Mesothelial cell of epicardium (in vitro differentiated cells): ENCODE measurements at places on chromosomes 5 and 9.

- no peak overlapping the region for H3K4me3 ChIP-seq
- H3K4me1 ChIP-seq: peaks cover 6% of the 10 kb centered on the region
- no peak for DNase-seq
- no peaks in the 10 kb centered on the region for H3K36me3 ChIP-seq
- no peak overlapping the region for H3K27ac ChIP-seq
- no peaks in the 10 kb centered on the region for H3K27me3 ChIP-seq
Observed at GRCh38 chr9:27755846-27756245, 182.6 kb upstream of the C9orf72 start.

- no peak for DNase-seq
- no peaks in the 10 kb centered on the region for H3K4me1 ChIP-seq
- H3K4me3 ChIP-seq: no peak overlapping the region
- no peak overlapping the region for H3K27ac ChIP-seq
- H3K27me3 ChIP-seq: no peaks in the 10 kb centered on the region
Observed at GRCh38 chr9:89278997-89279739, 31.8 kb upstream of the CKS2 start.

- H3K4me1 ChIP-seq: no peaks in the 10 kb centered on the region
- DNase-seq: no peak
- H3K27me3 ChIP-seq: peaks cover 2% of the 10 kb centered on the region
- H3K4me3 ChIP-seq: no peak overlapping the region
- no peak overlapping the region for H3K27ac ChIP-seq
- H3K36me3 ChIP-seq: peaks cover 1% of the 10 kb centered on the region
Observed at GRCh38 chr9:116901260-116901659, 214.2 kb downstream of the TRIM32 start.

DNA sequence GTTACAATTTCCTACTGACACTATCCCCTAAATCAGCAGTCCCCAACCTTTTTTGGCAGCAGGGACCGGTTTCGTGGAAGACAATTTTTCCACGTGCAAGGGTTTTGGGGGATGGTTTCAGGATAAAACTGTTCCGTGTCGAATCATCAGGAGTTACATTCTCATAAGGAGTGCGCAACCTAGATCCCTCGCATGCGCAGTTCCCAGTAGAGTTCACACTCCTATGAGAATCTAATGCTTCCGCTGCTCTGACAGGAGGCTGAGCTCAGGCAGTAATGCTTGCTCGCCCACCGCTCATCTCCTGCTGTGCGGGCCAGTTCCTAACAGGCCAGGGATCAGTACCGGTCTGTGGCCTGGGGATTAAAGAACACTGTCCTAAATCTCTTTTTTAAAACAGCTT, 13.2 kb upstream of the NFIL3 start:
- H3K4me3 ChIP-seq: no peak overlapping the region
- no peak overlapping the region for H3K27ac ChIP-seq
- H3K27me3 ChIP-seq: no peaks in the 10 kb centered on the region
- DNase-seq: no peak
- no peaks in the 10 kb centered on the region for H3K36me3 ChIP-seq

GRCh38 chr5:157484768-157485167, 24.8 kb downstream of the NIPAL4 start:
- H3K27me3 ChIP-seq: no peaks in the 10 kb centered on the region
- no peak for DNase-seq
- peaks cover 32% of the 10 kb centered on the region for H3K36me3 ChIP-seq
- no peak overlapping the region for H3K27ac ChIP-seq
- no peak overlapping the region for H3K4me3 ChIP-seq

DNA sequence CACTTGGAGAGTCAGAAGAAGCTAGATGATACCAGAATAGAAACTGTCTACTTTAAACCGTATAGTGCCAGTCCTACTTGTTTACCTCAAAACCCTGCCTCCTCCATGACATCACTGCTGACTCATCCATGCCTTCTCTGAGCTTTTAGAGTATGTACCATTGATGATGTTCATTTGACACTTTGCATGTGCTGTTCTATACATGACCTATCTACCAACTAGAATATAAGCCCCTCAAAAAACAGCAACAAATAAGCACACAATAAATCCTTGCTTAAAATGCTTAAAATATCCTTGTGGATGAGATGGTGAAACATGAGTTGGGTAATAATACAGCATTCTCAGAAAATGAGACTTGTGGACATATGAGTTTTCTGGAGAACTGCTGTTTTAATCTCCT, 2.6 kb downstream of the CTNNAL1 start:
- DNase-seq: no peak
- H3K4me1 ChIP-seq: peaks cover 53% of the 10 kb centered on the region
- no peaks in the 10 kb centered on the region for H3K27me3 ChIP-seq
- peak overlapping the region; percentile 5 for H3K4me3 ChIP-seq
- peak overlapping the region; percentile 2 for H3K27ac ChIP-seq

DNA sequence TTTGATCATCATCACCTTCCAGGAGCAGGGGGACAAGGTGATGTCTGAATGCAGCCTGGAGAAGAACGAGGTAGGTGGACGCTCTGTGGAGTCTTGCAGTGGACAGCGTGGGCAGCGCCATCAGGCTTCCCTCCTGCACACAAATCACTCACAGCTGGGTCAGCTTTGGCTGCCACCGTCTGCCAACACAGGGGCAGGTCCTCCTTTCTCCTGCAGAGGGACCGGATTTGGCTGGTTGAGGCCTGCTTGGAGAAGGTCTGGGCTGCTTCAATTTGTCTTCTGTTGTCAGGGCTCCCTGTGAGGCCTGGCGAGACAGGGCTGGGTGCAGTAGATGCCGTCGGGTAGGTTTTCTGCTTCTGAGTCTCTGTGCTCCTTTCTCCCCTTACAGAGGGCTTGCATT, 180.6 kb downstream of the CACNA1B start:
- no peaks in the 10 kb centered on the region for H3K36me3 ChIP-seq
- no peaks in the 10 kb centered on the region for H3K4me1 ChIP-seq
- peak; percentile 6 for DNase-seq
- H3K4me3 ChIP-seq: no peak overlapping the region
- H3K27me3 ChIP-seq: peaks cover 2% of the 10 kb centered on the region
- H3K27ac ChIP-seq: no peak overlapping the region

DNA sequence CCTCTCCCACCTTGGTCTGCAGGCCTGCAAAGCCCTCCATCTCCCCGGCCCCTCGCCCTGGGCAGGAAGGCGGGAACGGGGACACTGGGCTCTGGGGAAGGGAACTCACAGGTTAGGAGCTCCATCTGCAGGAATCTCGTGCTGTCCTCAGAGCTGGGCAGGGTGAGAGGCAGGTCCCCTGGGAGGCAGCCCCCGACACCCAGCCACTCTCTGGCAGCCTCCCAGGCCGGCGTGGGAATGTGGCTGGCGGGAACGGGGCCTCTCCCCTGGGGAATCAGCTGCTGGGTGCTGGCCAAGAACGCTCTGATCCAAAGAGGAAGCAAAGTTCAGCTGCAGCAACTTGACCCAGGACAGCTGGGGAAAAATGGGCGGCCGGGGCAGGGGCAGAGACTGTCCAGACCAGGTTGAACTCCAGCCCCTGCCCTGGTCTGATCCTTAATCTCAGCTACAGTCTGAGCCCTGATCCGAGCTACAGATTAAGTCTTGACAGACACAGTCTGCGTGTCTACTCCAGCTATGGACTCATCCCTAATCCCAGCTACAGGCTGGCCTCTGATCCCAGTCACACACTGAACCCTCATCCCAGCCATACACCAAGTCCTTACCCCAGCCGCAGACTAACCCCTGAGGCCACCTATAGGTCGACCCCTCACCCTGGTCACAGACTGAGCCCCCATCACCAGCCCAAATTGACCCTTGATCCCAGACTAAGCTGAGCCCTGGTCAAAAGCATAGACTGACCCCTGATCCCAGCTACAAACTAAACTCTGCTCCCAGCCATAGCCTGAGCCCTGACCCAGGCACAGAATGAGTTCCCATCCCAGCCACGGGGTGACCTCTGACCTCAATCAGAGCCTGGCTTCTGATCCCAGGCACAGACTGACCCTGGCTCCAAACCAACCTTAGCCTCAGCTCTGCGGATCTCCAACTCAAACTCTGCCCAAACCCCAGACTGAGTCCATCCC, 37.3 kb upstream of the EGFL7 start:
- H3K27ac ChIP-seq: peak overlapping the region; percentile 74
- no peaks in the 10 kb centered on the region for H3K36me3 ChIP-seq
- H3K4me3 ChIP-seq: no peak overlapping the region
- H3K4me1 ChIP-seq: peaks cover 38% of the 10 kb centered on the region
- peak; percentile 73 for DNase-seq
- H3K27me3 ChIP-seq: no peaks in the 10 kb centered on the region

- no peaks in the 10 kb centered on the region for H3K27me3 ChIP-seq
- peaks cover 2% of the 10 kb centered on the region for H3K36me3 ChIP-seq
- H3K27ac ChIP-seq: peak overlapping the region; percentile 60
- H3K4me3 ChIP-seq: no peak overlapping the region
- H3K4me1 ChIP-seq: peaks cover 59% of the 10 kb centered on the region
Observed at GRCh38 chr5:5342784-5343183, 79.7 kb upstream of the ICE1 start.

- no peaks in the 10 kb centered on the region for H3K27me3 ChIP-seq
- H3K36me3 ChIP-seq: no peaks in the 10 kb centered on the region
- peak overlapping the region; percentile 82 for H3K27ac ChIP-seq
- no peak for DNase-seq
- H3K4me3 ChIP-seq: no peak overlapping the region
Observed at GRCh38 chr5:81794226-81794625, 43.3 kb upstream of the SSBP2 start.

- peaks cover 5% of the 10 kb centered on the region for H3K4me1 ChIP-seq
- DNase-seq: no peak
- H3K27me3 ChIP-seq: peaks cover 4% of the 10 kb centered on the region
- H3K27ac ChIP-seq: no peak overlapping the region
- H3K36me3 ChIP-seq: no peaks in the 10 kb centered on the region
Observed at GRCh38 chr5:14879393-14879792, 7.8 kb upstream of the ANKH start.

- H3K36me3 ChIP-seq: peaks cover 38% of the 10 kb centered on the region
- H3K27ac ChIP-seq: no peak overlapping the region
- no peak overlapping the region for H3K4me3 ChIP-seq
Observed at GRCh38 chr5:160173-160510, 31.2 kb upstream of the LRRC14B start.

- H3K4me3 ChIP-seq: no peak overlapping the region
- peaks cover 9% of the 10 kb centered on the region for H3K27me3 ChIP-seq
- no peak for DNase-seq
- no peaks in the 10 kb centered on the region for H3K4me1 ChIP-seq
Observed at GRCh38 chr5:169450464-169450863, 133.1 kb upstream of the SPDL1 start.

DNA sequence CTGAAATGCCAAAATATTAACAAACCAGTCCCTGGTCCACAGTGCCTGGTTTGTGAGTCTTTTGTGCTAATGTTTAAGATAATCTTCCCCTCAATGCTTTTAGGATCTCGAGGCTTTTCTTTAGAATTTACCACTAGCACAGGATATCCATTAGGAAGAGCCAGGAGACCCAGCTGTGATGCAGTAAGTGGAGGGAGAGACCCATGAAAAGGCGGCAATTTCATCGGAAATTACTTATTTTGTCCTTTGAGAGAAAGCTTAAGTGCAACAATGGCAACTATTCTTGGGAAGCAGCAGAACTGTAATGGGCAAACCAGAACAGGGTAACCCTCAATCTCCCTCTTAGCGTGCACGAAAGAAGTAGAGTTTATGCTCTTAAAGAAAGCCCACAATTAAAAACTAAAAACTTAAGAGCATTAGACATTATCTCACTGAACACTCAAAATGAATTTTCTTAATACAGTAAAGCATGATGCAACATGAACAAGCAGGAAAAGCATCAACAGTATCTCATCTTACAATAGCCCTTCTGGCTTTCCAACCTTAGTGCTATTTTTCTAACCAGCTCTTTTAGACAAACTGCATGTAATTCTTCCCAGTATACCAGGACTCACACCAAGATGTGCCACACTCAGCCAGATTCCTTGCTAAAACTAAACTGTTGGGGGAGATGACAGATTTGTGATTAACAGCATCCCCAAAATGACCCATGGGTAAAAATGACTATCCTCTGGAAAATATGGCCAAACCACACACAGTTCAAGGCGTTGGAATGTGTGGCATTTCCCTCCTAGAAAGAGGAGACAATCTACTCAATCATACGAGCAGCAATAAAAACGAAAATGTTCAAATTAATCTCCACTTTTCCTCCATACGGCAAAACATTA, 36.4 kb downstream of the PWWP2A start:
- H3K36me3 ChIP-seq: no peaks in the 10 kb centered on the region
- peak overlapping the region; percentile 27 for H3K27ac ChIP-seq
- no peak for DNase-seq
- H3K4me3 ChIP-seq: no peak overlapping the region

DNA sequence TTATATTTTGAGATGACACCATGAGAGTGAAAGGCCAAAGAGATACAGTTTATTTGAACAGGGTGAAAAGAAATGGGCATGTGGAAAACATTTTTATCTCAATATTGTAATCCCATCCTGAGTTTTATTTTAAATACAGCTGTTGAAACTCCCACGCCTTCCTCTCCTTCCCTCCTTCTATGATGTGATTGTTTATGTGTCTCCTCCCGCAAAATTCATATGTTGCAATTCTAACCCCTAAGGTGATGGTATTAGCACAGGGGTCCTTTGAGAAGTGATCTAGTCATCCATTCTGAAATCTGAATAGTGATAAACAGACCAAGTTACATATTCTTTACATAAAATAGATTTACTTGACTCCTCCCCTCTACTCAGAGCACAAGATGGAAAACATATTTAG, 1275.4 kb upstream of the C9orf72 start:
- H3K27ac ChIP-seq: no peak overlapping the region
- H3K4me3 ChIP-seq: no peak overlapping the region
- no peak for DNase-seq
- no peaks in the 10 kb centered on the region for H3K4me1 ChIP-seq
- peaks cover 2% of the 10 kb centered on the region for H3K27me3 ChIP-seq

DNA sequence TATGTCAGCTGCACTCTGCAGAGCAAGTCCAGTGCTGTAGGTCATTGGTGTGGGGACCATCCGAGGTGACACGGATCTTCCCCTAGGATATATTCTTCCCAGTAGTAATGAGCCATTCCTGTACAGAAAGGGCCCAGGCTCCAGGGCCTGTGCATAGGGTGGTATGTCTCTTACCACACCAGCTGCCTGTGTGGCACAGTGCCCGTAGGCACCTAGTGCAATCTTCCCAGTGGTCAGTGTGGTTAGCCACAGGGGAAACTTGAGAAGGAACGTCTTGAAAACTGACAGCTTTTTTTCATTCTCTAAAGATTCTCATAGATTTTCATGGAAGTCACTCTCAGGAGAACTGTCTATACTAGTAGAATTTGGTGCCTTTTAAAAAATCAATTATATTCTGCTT, 39.8 kb downstream of the CYSTM1 start:
- no peaks in the 10 kb centered on the region for H3K36me3 ChIP-seq
- no peaks in the 10 kb centered on the region for H3K4me1 ChIP-seq
- H3K27ac ChIP-seq: no peak overlapping the region
- DNase-seq: no peak

- no peaks in the 10 kb centered on the region for H3K4me1 ChIP-seq
- no peaks in the 10 kb centered on the region for H3K36me3 ChIP-seq
- no peak overlapping the region for H3K27ac ChIP-seq
- no peak overlapping the region for H3K4me3 ChIP-seq
- peak; percentile 46 for DNase-seq
Observed at GRCh38 chr9:105842023-105842644, 147.8 kb downstream of the TMEM38B start.
